Lower leg skin (tissue), 4 donors: ENCODE measurements at places on chromosomes 11 and 22. TPM values are rescaled to one million over a fixed set of nuclear protein-coding genes. Genes with fewer than 3 reads are reported as not detected.

DNA sequence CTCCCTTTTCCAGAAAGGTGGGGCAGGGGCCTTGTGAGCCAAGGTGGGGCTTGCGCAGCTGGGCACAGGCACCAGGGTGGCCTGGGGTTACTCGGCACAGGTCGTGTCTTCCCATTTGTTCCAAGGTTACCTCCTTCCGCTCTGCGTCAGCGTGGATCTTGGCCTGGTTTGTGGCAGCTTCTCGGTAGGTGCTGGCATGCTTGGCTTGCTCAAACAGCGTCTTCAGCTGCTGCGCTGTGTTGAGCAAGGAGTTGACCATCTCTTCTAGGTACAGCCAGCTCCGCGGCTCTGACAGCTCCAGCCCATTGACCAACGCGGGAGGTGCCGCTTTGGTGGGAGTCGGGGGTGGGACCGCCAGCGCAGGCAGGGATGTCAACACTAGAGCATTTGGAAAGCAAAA, 20.6 kb downstream of the DEAF1 start:
- no peak for DNase-seq

DNA sequence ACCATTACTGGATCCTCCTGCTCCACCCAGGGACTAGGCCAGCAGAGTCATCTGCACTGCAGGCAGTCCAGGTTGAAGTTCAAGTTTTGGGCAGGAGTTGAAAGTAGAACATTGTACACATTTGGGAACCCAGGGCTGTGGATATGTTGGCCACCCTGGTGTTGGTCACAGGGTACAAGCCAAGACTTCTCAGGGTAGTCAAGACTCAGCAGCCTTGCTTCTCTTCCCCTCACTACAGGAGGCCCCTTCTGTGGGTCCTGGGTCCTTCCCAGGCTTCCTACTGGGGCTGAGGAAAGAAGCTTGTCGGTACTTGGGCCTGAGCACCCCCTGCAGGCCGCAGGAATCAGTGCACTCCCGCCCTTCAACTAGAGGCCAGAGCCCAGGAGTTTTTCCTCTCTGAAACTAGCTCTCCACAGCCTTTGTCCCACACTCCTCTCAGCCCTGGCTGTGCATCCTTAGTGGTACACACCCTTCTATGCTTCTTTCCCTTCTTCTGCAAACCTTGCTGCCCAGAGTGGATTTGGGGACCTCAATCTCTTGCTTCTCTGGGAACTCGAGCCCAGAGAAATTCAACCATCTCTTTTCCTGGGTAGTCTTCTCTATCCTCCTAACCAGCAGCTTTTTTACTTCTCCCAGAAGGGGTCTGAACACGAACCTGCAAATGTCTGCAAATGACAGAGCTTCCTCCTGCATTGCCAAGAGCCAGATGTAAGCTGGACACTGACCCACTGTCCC, 2.6 kb upstream of the HPX start:
- DNase-seq: peak; percentile 88

GRCh38 chr22:17871726-17872458, 97.6 kb upstream of the BID start:
- DNase-seq: no peak

DNA sequence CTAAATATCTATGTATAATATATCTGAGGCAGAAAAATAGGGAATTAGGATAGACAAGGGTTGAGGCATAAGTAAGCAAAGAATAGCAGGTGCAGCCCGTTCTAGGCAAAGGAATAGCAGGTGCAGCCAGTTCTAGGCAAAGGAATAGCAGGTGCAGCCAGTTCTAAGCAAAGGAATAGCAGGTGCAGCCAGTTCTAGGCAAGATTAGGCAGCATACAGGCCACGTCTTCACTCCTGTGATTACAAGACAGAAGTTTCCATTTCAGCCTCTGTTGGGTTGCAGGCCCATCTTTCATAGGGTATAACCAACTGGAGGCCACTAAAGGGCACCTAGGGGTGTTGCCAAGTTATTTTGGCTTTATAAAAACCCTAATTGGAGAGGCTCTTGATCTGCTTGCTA, 28.8 kb upstream of the CHORDC1 start:
- DNase-seq: no peak

Gene LRP4
- total RNA-seq: 65.5 TPM

Gene MIAT
- total RNA-seq: 2.4 TPM

Gene VPREB1
- total RNA-seq: not detected

Gene MMP1
- not detected for total RNA-seq

Gene OR51E1
- total RNA-seq: 0.39 TPM
